ENCODE measurements at places on chromosomes 11 and 22.

- DNase-seq: peak; percentile 44
Observed at GRCh38 chr11:36791957-36792356, 193.9 kb upstream of the RAG2 start.

DNA sequence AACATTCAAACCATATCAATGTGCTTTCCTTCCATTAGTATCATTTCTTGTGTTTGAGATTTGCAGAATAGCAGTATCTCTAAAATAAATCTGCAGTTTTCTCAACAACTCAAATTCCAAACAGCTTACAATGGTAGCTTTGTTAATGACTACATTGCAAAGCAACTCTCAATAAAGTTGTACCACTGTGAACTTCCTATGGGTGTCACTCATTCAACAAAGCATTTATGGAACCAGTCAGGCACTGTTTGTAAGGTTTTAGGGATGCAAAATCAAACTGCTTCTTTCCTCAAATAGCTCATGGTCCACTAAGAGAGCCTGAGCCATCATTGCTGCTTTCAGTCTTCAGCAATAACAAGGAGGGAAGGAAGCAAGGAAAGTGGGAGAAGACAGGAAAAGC lies 91.0 kb downstream of the CCDC83 start:
- DNase-seq: no peak

DNA sequence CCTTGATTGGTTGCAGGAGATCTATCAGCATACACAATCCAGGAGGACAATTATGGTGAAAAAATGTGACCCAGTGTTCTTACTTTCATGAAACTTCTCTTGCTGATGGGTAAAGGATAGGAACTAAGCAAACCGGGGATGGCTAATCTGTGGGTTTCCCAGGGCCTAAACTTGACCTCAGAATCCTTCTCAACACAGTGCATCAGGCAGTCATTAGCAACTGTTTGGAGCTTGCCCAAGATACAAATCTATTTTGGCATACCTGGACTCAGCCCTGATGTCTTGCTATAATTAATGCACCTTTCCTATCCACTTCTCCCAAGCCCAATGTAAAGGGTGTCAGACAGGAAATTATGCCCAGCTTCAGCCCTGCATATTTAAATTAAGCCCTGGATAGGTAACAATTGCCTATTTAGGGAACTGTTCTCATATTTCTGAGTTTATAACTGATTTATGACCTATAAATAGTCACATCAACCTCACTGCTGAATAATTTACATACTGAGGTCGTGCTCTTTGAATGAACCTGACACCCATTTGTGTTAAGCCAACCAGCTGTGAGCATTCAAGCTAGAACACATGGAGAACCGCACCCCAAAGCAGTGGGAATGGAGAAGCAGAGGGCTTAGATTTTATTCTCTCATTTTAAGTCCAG lies 9.2 kb upstream of the PHF21A start:
- no peak for DNase-seq

DNA sequence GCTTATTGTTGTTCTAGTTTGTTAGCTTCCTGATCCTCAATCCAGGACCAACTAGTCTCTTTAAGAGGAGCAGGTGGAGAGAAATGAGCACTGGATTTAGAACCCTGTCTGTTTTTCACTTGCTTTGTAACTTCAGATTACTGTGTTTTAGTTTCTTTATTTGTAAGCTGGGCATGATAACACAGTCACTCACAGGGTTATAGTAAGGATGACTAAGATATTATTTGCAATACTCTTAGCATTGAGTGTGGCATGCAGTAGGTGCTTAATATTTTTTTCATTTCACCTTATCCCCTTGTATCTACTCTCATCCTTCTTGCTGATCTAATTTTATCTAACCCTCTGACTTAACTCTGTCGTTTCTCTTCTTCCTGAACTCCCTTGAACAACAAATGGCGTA lies 33.8 kb downstream of the DNHD1 start:
- DNase-seq: no peak

- no peak for DNase-seq
Observed at GRCh38 chr11:128804481-128804880, 62.6 kb downstream of the KCNJ1 start.

DNA sequence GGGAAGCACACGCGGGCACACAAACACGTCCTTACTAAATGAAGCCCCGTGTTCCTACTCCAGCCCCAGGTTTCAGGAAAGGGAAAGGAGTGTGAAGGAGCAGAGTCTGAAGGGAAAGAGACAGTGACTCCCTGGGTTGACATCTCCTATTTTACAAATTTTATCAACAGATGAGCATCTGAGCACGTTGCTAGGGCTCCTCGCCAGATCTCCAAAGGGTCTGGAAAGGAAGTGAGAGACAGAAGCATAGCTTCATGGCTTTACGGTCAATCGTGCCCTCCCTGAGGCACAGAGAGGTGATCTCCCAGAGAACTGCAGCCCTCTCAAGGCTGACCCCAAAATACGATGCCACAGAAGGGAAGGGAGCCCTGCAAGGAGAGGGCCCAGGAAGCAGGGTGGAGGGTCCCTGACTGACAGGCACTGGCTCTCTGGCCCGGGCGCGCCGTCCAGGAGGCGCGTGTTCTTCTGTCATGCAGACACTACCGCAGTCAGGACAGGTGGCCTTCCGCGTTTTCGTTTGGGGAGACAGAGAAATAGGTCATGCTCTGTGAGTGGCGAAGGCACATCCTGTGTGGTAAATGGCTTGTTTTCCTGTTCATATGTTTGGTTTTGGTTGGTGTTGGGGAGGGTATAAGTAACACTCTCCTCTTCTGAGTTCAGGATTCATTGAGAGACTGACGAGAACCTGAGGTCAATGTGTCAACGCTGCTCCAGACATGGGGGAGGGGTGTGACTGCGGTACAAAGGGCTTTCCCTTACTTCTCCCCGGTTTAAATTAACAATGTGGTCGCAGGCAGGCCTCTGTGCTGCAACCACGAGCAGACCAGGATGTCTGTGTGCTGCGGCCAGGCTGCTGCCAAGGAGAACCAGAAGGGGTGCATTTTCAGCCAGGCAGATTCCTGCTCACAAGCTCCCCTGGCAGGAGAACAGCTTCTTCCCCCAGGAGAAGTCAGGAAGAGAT lies 813.3 kb downstream of the OPCML start:
- no peak for DNase-seq

DNA sequence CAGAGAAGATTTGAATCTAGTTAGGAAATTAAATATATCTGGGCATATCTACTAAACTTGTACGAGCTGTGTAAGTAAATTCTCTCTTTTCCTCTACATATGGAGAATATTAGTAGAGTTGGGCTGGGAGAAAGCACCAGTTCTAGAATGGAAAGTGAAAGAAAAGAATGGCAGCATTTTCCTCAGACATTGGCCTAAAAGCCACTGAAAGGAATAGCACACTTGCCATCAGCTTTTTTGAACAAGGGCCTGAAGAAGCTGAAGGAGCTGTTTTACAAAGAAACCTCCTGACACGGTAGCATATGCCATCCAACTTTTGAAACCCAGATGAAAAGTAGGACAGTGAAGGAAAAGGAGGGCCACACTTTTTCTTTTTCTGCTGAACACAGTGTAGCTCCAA lies 1563.7 kb upstream of the TENM4 start:
- no peak for DNase-seq

DNA sequence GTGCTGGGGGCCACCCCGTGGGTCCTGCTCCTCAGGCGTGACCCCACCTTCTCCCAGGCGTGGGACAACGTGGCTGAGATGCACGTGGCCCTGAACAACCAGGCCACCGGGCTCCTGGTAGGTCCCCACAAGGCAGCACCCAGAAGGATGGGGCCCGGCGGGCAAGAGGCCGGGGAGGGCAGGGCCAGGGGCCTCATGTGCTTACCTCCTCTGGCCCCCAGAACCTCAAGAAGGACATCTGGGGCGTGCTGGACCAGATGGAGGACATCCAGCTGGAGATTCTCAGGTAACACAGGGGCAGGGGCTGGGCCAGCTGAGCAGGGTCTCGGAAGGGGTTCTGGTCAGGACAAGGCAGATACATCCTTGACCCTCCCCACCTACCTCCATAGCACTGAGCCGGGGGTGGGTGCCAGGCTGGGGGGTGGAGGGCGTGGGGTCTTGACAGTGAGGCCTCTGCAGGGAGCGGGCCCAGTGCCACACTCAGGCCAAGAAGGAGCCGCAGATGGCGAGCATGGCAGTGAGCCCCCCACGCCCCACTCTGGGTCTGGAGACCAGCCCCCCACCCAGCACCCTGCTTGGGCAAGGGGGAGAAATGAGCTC lies 186.3 kb downstream of the IGLL1 start:
- no peak for DNase-seq

DNA sequence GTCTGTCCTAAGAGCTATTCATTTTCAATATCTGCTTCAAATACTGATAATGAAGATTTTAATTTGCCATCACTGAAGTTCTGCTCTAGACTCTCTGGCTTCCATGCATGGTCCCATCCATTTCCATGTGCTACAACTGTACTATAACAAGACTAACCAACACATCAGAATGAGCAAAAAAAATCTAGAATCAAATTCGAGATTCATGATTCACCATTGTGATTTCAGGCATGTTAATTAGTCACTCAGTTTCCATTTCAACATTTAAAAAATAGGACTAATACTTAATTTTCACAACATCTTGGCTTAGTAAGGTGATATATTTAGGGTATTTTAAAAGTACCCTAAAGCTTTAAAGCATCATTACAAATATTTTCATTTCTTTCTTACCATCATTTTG lies 22.8 kb downstream of the PICALM start:
- peak; percentile 65 for DNase-seq

GRCh38 chr11:655036-655726 lies 18.1 kb downstream of the DRD4 start:
- peak; percentile 46 for DNase-seq

DNA sequence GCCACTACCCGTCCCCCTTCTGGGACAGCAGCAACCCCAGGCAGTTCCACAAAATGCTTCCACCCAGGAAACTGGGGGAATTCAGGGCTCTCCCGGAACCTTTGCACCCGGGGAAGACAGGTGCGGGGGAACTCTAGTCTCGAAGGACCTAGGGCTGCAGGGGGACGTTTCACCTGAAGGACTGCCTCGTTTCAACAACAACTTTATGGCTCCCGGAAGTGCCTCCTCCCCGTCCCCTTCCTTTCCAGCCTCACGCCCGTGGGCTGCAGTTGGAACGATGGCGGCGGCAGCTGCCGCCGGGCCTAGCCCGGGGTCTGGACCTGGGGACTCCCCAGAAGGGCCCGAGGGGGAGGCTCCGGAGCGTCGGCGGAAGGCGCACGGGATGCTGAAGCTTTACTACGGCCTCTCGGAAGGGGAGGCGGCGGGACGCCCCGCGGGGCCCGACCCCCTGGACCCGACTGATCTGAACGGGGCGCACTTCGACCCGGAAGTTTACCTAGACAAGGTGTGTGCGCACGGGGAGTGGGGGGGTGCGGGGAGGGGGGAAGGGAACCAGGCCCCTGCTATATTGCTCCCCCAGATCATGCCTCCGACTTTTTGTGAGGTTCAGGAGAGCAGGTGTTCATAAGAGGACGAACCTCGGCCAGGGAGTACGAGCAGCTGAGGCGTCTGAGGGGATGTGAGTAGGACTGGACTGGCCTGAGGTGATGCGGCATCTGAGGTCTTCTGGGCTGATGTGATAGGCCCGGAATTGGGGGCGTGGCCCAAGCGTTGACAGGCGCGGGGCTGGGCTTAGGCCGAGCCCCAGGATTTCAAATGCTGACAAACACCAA lies at the start of gene VPS51:
Gene VPS51 (plus strand): TSS at position 241 of the 833 bp plus-strand sequence. CDS start 37 bp downstream, at position 278.
- peak; percentile 79 for DNase-seq

- no peak for DNase-seq
Observed at GRCh38 chr22:24003887-24004286, 1.4 kb downstream of the GSTT4 start.

GRCh38 chr11:105046898-105047579 lies 1.9 kb upstream of the CARD16 start:
- DNase-seq: peak; percentile 92

- DNase-seq: peak; percentile 60
Observed at GRCh38 chr11:114296605-114297372, 590 bp downstream of the NNMT start.

- peak; percentile 55 for DNase-seq
Observed at GRCh38 chr11:19938169-19938856, 222.0 kb downstream of the DBX1 start.

DNA sequence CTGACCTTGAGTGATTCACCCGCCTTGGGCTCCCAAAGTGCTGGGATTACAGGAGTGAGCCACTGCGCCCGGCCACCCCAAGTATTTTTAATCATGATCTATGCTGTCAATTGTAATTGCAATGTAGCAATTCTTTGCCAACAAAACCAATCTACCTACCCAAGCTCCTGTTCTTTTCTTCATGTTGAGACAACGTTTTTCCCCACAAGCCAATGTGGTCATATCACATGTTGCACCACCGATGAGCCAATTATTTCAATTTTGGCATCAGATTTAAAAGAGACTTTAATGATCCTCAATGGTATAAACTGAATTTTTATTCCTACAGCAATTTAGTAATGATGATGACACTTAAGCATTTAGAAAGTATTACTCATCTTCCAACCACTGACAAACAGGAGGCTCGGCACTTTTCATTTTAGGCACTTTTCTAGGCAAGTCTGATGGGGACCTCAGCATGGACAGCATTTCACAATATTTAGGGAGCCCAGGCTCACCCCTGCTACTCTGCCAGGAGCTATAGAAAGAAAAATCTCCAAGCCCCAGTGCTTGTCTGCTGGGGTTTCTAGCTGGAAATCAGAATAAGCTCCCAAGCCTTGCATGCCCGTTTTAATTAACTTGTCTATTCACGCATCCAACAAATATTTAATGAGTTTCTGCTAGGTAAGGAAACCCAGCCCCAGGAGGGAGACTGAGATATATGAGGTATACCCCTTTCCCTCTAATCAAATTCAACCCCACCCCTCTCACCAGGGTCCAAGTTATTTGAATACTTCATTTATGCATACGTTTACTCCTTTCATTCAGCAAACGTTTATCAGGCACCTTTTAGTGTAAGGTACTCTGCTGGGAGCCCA lies 291.4 kb downstream of the ST3GAL4 start:
- DNase-seq: peak; percentile 10

DNA sequence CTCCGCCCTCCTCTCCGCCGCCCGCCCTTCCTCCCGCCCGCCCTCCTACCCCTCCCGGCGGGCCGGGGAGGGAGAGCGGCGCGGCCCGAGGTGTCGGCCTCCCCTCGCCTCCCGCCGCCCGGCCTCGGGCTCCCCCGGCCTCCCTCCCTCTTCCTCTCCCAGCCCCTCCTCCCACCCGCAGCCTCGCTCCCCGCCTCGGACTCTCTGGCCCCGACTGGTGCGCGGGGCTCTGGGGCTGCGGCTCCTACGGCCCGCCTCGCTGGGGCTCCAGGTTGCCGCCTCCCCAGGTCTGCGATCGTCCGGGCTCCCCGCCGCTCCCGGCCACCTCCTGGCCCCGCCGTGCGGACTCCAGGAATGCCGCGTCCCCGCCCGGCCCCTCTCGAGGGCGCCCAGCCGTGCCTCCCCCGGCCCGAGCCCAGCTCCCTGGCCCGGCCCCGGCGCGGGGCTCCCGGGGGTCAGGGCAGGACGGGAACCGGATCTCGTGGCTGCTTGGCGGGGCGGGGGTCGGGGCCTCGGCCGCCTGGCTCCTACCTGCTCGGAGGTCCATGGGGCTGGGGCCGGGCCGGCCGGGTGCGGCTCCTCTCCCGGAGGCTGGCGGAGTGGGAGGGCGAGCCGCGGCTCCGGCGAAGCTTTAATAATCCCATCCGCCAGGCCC lies at the start of gene CLCF1:
Gene CLCF1 (minus strand): TSS at position 606 of the 655 bp plus-strand sequence. CDS start 59 bp downstream, at position 547.
- no peak for DNase-seq

GRCh38 chr22:40547729-40548143 lies 88.8 kb downstream of the MRTFA start:
- DNase-seq: no peak

- DNase-seq: no peak
Observed at GRCh38 chr11:97895572-97895971, 1125.2 kb upstream of the CNTN5 start.

GRCh38 chr11:16956538-16957153 lies 57.6 kb downstream of the PLEKHA7 start:
- peak; percentile 61 for DNase-seq
